ENCODE measurements at places on chromosomes 1 and 21.
A peak's percentile ranks its signal among the peaks of the same experiment; 100 is the strongest.

GRCh38 chr1:181179987-181180365, 91.5 kb downstream of the IER5 start:
- peak; percentile 15 for DNase-seq

GRCh38 chr1:225674381-225674780, 21.5 kb upstream of the ENAH start:
- no peak for DNase-seq

- no peak for DNase-seq
Observed at GRCh38 chr1:110214454-110215404, 4.6 kb downstream of the KCNC4 start.

DNA sequence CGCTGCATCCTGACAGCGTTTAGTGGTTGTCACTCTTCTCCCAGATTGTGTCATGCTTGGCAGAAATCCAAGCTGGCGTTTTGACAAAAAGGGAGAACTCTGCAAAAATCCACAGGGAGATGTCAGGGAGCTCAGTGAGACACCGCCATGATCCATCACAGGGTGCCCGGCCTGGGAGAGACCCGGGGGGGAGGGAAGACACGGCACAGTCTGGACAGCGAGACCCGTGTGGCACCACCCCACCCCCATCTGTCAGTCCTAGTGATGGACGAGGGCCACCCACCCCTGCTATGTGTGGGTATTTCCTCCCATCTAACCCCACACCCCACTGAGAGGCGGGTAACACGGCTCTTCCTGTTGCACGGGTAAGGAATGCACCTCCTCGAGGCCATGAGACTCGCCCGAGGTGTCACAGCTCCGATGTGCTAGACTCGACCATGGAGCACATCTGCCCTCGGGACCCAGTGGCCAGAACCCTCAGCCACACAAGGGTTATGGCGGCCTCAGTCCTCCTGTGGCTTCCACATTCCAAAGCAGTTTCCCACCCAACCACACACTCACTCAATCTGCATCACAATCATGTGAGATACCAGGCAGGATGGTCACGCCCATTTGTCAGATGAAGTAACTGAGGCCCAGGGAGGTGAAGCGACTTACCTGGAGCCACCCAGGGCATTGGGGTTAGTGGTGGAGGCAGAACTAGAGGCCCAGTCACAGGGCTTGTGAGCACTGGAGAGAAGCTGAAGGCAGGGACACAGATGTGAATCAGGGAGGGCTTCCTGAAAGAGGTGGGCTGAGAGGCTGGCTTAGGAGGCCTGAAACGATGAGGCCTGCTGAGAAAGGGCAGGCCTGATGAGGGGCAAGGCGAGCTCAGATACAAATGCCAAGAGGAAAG, 688.5 kb downstream of the MATN1 start:
- DNase-seq, result no peak

- no peak for DNase-seq
Observed at GRCh38 chr1:112242470-112242869, 153.5 kb upstream of the CTTNBP2NL start.

- no peak for DNase-seq
Observed at GRCh38 chr1:41427916-41428737, 56.4 kb downstream of the EDN2 start.

GRCh38 chr21:29499734-29500343, 201.1 kb downstream of the BACH1 start:
- no peak for DNase-seq

GRCh38 chr1:25135909-25136308, 96.4 kb downstream of the SYF2 start:
- DNase-seq, result no peak

GRCh38 chr1:114718661-114719423, 2.3 kb upstream of the NRAS start:
- DNase-seq, result peak; percentile 16

DNA sequence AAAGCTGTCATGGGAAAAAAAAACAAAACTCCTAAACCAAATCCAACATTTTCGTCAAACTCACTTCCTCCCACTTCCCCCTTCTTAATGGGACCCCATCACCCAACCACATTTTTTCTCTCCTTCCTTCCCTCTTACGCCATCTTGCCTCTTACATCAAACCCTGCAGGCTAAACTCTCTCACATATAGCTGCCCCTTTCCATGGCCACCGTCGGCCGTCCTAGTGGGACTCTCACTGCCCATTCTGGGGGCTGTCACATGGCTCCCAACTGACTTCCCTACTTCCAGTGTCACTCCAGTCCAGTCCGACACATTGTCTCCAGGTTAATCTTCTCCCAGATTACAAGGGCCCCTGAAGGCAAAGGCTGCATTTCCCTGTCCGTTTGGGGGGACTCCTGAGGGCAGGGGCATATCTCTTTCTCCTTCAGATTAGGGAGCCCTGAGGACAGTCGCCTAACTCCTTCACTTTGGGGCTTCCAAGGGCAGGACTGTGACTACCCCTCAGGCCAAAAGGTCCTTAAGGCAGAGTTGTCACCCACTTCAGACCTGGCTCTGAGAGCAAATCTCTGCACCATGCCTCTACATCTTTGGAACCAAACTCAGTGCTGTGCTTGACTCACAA, 658 bp downstream of the UBXN11 start:
- no peak for DNase-seq

- DNase-seq, result no peak
Observed at GRCh38 chr1:40944841-40945430, 34.6 kb upstream of the CTPS1 start.

GRCh38 chr1:22729400-22729773, 18.7 kb downstream of the EPHB2 start:
- DNase-seq, result no peak

DNA sequence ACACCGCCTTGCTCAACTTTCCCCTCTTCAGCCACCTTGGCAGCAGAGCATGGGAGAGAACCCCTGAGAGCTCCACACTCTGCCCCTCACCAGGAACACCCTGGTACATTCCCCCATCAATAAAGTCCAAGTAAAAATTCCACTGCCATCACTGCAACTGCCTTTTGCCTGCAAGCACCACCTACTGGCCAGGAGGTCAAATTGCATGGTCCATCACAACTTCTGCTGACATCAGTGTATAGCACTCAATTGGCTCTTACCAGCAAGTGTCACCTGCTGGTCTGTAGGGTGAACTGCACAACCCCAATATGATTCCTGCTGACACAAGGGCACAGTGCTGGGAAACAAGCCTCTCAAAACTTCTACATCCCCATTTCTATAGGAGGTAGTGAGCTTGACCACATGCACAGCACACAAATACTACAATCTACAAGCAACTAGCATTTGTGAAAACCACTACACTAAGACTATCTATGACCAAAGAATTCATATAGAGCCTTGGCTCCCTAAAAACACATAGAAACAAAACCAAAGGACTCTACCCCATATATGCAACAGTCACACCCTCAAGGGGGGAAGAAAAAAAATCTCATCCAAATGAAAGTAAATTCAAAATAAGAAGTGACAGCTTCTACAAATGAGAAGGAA, 69.2 kb downstream of the FASLG start:
- peak; percentile 53 for DNase-seq

DNA sequence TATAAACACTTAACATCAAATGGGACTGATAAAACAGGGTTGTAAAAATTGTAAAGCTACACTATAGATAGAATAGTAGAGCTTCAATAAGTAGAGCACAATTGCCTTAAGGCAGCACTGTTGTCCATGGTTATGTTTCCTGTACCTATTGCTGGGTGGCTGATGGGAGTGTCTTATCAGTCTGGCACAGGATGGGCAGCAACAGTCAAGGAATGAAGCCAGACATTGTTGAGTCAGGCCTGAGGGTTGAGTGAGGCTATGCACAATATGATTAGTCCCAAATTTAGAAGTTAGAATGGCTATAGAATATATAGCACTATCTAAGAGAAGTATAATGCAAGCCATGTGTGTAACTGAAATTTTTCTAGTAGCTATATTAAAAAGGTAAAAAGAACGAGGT, 25.0 kb upstream of the CD1D start:
- DNase-seq, result no peak

All from activated T-cell treated with anti-CD3 and anti-CD28 coated beads for 24 hours (primary cell).